ENCODE measurements at places on chromosomes 6 and 20.

DNA sequence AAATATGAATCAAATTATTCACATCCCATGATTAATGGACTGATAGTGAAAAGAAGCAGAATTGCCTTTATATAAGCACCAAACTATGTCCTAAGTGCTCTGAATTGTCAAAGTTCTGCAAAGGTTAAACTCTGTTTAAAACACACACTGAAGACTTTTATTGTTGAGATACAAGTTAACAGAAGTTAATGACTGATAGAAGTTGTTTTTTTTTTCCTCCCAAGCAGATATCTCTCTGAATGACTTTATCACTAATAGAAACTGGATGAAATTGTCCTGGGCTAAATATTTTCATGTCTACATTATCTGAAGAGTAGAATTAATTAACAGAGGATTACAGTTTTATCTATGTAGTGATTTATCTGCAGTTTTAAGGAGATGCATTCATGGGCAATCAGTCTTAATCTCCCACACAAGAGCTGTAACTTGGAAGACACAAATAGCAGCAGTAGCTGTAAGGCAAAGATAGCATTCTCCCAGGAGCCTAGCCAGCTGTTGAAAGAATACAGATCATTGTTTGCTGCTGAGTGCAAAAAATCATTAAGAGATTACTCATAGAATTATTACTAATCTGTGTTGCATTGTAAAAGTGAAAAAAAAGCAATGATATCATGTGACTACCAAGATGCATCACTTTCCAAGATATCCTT lies 49.9 kb downstream of the BMP5 start:
- DNase-seq = no peak

GRCh38 chr6:93420163-93420795 lies 920 bp upstream of the EPHA7 start:
- no peak for DNase-seq

GRCh38 chr20:58998656-58999055 lies 8.4 kb downstream of the CTSZ start:
- DNase-seq = no peak

DNA sequence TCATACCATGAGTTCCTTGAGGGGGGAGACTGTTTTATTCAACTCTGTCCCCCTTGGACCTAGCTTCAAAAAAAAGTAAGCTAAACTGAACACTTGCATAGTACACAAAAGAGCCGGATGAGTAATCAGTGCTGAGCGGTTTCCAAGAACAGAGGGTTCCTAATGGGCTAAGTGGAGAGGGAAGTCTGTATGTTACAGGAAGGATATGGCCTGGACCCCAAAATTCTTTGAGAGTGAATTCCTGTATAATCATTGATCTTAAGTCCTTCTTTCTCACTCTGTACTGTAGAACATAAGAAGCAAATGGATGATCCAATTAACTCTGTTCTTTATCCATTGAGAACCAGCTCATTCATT lies 324.7 kb upstream of the CNR1 start:
- no peak for DNase-seq

GRCh38 chr6:161507375-161507774 lies 233.5 kb upstream of the AGPAT4 start:
- DNase-seq = no peak

GRCh38 chr6:161374971-161375873 lies 101.4 kb upstream of the AGPAT4 start:
- peak; percentile 38 for DNase-seq

- DNase-seq = no peak
Measured at GRCh38 chr6:878179-878578, 185.2 kb upstream of the EXOC2 start.

DNA sequence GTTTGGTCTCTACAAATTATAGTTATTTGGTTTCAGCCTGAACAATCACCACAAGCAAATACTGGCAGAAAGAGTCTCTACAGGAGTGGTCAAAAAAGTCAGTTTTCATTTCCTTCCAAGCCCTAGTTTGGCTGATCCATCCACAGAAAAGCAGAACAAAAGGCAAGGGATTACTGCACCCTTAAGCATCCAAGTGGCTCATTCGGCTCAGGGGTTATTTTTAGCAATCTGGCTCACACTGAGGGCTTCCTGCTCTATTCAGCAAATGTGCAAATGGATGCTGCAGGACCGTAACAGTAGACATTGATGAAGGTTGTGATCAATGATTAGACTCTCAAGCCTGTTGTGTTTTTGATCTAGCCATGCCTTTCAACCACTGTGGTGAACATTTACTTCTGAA lies 62.2 kb upstream of the FABP7 start:
- DNase-seq = no peak

- DNase-seq = no peak
Measured at GRCh38 chr6:45915780-45916468, 99.7 kb downstream of the CLIC5 start.

GRCh38 chr6:44665143-44665542 lies 277.6 kb downstream of the CDC5L start:
- no peak for DNase-seq

DNA sequence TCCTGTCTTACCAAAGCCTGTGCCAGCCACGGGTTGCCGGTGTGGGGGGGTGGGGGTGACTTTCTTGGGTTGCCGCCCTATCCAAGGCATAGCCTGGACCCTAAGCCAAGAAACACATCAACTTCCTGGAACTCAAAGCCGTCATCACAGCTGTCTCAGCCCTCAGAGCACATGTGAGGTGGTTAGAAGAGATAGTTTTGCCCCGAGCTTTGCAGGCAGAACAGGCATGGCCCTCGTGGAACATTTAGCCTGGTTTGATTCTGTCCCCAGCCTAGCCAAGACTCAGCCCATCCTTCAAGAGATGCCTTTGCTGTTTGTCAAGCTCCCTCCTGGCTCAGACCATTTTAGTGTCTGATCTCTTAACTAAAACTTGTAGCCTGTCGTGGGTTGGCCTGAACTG lies 64.9 kb downstream of the RREB1 start:
- no peak for DNase-seq

GRCh38 chr20:62114894-62115293 lies 7.4 kb upstream of the LSM14B start:
- no peak for DNase-seq

- DNase-seq = no peak
Measured at GRCh38 chr6:155143029-155143577, 120.7 kb upstream of the CLDN20 start.

DNA sequence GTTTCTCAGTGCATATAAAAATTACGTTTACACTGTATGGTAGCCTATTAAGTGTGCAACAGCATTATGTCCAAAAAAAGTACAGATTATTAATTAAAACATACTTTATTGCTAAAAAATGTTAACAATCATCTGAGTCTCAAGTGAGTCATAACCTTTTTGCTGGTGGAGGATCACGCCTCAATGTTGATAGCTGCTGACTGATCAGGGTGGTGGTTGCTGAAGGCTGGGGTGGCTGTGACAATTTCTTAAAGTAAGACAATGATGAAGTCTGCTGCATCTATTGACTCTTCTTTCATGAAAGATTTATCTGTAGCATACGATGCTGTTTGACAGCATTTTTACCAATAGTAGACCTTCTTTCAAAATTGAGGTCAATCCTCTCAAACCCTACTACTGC lies 155.1 kb downstream of the BTBD9 start:
- no peak for DNase-seq

DNA sequence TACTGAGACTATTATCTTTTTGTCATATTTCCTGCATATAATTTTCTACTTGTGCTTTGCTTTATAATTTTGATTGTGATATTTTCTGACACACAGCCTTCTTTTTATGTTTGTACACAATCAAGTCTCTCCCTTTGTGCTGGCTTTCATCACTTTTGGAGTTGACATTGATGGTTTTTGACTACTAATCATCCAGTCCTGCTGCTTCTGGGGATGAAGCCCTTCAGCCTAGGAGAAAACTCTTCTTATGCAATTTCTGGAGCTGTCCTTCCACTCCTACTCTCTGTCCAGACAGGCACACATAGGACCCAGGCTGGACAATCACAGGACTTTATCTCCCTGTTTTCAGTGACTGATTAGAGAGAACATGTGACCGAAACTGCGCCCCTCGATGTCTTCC lies 515.0 kb downstream of the KIF16B start:
- no peak for DNase-seq

DNA sequence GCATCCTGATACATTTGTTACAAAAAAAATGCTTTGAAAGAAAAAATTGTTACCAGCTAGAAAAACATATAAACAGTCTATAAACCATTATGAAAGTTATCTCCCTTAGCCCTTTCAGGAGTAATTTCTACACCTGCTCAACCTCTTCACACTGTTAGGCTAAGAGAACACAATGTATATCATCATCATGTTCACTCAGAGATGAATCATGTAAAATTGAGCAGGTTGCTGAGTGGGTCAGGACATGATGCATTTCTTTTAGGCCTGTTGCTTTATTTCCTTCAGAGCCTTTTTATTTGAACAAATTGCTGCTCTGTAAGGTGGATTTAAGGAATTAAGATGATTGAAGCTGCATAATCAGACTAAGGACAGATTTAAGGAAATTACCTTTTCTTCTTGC lies 531.3 kb upstream of the MAN1A1 start:
- no peak for DNase-seq

DNA sequence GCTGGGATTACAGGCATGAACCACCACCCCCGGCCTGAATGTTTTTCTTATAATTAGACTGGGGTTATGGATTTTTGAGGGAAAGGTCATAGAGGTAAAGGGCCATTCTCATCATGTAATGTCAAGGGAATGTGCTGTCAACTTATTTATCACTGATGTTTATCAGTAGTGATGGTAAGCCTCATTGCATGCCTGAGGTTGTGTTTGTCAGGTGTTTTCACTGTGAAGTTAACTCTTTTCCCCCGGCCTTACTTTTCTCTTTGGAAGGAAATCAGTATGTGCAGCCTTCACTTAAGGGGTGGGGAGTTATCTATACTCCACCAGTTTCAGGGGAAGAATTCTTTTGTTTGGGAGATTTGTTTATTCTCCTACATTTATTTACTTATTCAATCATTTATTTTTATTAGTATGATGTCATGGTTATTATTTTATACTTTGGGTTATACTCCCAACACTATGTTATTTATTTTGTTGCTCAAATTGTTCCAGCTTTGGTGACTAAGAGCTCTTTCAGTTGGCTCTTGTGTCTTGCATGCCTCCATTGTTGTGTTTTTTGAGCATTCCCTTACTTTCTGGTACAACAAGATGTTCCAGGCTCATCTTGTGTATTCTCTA lies 2.8 kb upstream of the SLC17A5 start:
- no peak for DNase-seq

GRCh38 chr20:58103517-58103904 lies 124.9 kb downstream of the ANKRD60 start:
- DNase-seq = no peak

- DNase-seq = no peak
Measured at GRCh38 chr6:49155316-49155715, 307.7 kb downstream of the MMUT start.

DNA sequence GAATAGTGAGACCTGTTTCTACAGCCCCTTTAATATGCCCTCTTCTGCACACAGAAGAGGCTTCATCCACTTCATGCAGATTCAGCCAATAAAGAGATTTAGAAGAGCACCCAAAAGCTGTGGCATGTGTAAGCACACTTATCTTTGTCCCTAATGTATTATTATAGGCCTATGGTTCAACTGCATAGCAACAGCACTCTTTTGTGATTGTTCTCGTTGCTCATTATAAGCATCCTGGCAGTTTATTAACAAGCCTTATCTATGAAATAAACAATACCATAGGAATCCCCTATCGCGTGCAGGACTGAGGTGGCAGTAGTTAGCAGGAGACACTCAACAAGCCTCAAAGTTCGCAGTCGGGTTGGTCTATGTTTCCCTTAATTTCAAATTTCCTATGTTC lies 138.5 kb upstream of the BEND6 start:
- DNase-seq = no peak

- DNase-seq = no peak
Measured at GRCh38 chr20:60262967-60263603, 304.9 kb downstream of the CDH26 start.

DNA sequence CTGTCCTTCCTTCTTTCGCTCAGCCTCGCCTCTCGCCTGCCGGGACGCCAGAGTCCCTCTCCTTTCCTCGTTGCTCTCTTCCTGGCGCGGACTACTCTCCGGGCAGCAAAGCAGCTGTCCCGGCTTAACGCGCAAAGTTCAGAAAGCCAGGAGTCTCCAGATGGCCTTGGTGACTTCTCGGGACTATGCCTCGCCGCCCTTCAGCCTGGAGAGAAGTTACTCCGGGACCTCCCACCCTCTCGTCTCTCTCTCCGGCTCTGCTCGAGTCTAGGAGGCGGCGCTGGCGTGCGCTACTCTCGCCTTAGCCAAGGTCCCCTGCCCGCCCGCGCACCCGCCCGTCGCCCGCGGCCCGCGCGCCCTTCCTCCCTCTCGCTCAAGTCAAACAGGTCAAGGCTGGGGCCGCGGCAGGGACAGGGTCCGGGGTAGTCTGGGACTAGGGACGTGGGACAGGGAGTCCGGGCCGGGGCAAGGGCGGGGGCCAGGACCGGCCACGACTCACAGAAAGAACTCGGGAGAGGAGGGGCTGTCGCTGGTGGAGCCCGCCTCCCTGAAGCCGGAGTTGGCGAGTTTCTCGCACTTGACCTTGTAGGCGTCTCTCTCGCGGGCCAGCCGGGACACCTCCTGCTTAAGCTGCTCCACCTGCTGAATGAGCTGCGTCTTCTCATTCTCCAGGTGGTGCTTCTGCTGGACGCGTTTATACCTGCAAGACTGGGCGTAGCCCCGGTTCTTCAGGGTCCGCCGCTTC lies 1.5 kb downstream of the MAFB start:
- peak; percentile 51 for DNase-seq

GRCh38 chr6:144284783-144285547 lies at the start of gene UTRN:
Gene UTRN (plus strand): TSS chr6:144285335. CDS start chr6:144291829, 6,494 bp downstream.
- DNase-seq = peak; percentile 73

DNA sequence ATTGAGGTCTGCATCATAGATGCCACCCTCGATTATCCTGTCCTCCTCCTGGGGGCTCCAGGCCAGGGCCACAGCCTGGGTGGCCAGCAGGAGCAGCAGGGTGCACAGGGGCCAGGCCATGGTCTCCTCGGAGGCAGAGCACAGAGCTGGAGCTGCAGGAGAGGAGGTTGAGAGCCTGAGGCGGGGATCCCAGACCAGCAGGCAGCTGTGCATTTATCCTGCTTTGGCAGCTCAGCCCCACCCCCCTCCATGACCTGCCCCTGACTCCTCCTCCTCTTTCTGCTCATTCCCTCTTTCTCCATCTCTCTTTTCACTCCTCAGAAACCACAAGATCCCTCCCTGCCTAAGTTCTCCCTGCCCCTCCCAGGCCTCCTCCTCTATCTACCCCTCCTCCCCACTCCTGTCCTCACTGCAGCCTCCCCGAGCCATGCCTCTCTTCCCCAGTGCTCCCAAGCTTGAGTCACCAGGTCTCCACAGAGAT lies at the start of gene CST2:
Gene CST2 (minus strand): TSS at position 189 of the 481 bp plus-strand sequence. CDS start 69 bp downstream, at position 120.
- DNase-seq = no peak

- DNase-seq = no peak
Measured at GRCh38 chr6:4935975-4936680, 67.7 kb downstream of the RPP40 start.

DNA sequence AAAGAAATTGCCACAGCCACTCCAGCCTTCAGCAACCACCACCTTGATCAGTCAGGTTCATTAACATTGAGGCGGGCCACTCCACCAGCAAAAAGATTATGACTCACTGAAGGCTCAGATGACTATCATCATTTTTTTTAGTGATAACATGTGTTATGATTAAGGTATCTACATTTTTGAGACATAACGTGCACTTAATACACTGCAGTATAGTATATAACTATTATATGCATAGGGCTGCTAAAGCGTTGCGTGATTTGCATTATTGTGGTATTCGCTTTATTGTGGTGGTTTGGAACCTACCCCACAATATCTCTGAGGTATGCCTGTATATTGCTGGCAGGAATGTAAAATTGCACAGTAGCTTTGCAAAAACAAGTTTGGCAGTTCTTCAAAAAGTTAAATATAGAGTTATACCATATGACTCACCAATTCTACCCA lies 6.8 kb upstream of the RIPK1 start:
- DNase-seq = no peak

- DNase-seq = no peak
Measured at GRCh38 chr6:46269447-46270229, 98.9 kb upstream of the ENPP5 start.
